T-helper 1 cell treated with Interleukin-12 subunit alpha and Interleukin-12 subunit beta and Interleukin-4 antibody, amounts not matched to agents 30 ng/mL and 1 ng/mL, for 36 hours (primary cell): ENCODE measurements at places on chromosomes 6 and 20. TPM values are rescaled to one million over a fixed set of nuclear protein-coding genes. Genes with fewer than 3 reads are reported as not detected.

KHDC1 gene
- total RNA-seq: 2.6 and 2.9 TPM in 2 replicates

CTAGE9 gene
- total RNA-seq: not detected in 2 replicates

FOXS1 gene
- total RNA-seq: not detected in 2 replicates

BHLHE23 gene
- not detected in 2 replicates for total RNA-seq

AVP gene
- not detected in 2 replicates for total RNA-seq

FOXC1 gene
- total RNA-seq: 0.07 TPM in 1 of 2 replicates, not detected in the other

HBS1L gene
- total RNA-seq: 104 and 105 TPM in 2 replicates

PDYN gene
- total RNA-seq: not detected in 2 replicates

ADTRP gene
- 9.2 and 9.5 TPM in 2 replicates for total RNA-seq

LPIN3 gene
- 2.0 and 2.8 TPM in 2 replicates for total RNA-seq
